CD4-positive, alpha-beta T cell treated with Interleukin-15 for 1 hour (primary cell): ENCODE measurements at places on chromosomes 5 and 9.
A peak's percentile ranks its signal among the peaks of the same experiment; 100 is the strongest.

DNA sequence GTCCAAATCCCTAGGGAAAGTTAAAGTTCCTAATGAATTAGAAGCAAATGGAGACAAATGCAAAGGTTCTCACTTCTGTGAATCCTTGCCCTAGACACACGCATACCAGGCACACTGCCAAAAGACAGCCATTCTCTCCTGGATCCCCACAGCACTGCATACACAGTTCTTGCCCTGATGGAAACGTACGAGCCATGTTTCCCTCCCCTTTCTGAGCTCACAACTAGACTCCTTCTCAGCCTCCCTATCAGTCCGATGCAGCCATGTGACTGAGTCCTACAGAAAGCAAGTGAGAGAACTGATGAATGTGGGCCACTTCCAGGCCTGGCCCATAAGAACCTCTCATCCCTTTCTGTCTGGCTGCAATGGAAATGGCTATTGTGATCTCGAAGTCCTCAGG is 92.0 kb downstream of the ZNF608 start:
- no peak for DNase-seq

- DNase-seq = no peak
Observed at GRCh38 chr5:146450002-146450401, 2.9 kb downstream of the TCERG1 start.

- DNase-seq = no peak
Observed at GRCh38 chr5:8436924-8437323, 568.0 kb downstream of the MTRR start.

- DNase-seq = no peak
Observed at GRCh38 chr9:114386886-114387679, 699 bp downstream of the AKNA start.

DNA sequence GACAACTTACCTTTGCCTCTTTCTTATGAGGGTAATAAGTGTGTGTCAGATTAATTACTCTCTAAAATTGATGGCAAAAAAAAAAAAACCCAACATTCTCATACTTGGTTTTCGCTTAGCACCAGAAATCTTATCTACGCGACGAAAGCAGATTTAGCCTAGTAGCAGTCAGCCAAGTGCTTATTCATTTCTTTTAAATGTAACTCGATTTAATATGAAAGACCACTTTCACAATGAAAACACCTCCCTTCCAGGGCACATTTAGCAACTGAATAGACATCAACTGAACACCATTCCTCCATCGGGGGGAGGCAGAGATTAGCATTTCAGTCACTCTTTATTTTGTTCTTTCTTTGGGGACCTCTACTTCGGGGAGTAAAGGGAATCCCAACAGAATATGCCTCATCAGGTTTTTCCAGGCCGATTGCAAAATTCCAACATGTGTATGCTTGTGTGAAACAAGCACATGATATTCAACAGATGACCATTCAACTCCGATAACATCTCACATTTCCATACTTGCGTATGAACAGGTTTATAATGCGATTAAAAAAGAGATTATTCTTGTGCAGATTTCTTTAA is 124.1 kb upstream of the RETREG1 start:
- no peak for DNase-seq

GRCh38 chr5:90845723-90846554 is 287.3 kb downstream of the ADGRV1 start:
- no peak for DNase-seq

DNA sequence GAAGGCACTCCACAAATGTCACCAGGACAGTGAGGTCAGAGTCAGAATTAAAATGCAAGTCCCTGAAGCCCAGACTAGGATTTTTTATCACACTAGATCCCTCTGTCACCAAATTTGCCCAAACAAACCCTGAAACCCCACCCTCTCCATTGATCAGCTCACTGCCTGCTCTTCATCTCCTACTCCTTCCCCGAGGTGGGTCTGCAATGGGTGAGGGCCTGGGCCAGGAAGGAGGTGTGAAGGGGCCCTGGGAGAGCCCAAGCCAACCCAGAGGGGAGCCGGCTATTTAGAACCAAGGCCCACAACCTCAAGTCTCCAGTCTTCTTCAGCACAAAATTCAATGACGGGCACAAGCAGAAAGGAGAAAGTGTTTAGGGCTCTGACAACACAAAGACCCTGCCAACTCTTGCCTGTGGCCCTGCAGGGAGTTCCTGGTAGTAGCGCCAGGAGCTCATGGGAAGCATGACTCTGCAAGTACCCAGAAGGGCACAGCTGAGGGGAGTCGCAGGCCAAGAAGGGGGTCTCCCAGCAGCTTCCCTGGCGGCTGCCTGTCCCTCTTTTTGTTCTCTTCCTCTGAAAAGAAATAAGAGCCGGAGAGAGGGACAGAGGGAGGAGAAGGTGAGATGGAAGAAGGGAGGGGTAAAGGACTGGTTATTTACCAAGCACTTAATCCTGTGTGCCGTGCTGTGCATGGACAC is 5.5 kb downstream of the FOXI1 start:
- no peak for DNase-seq

DNA sequence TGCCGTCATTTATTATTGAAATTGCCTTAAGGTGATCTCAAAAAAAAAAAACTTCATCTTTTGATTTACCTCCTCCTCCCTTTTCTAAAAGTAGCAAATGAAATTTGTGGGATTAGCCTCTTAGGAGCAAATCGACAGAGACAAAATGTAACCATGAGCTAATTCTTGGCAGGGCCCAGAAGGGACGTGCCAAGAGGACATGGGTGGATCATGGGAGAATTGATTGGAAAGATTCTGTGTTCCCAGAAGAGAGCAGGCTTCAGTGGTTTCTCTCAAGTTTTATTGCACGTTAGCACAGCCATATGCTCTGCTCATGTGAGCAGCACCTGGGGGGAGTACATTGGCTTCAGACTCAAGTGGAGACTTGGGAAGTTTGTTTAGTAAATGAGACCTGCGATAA is 394.6 kb downstream of the ELAVL2 start:
- no peak for DNase-seq

GRCh38 chr5:2399096-2399495 is 352.4 kb downstream of the IRX2 start:
- no peak for DNase-seq

- DNase-seq = no peak
Observed at GRCh38 chr5:93503598-93504067, 77.4 kb downstream of the NR2F1-AS1 start.

GRCh38 chr5:168944004-168944403 is 356.9 kb downstream of the SLIT3 start:
- DNase-seq = no peak

- no peak for DNase-seq
Observed at GRCh38 chr5:61953913-61954312, 352.1 kb upstream of the KIF2A start.

GRCh38 chr5:153399595-153399994 is 90.9 kb upstream of the GRIA1 start:
- no peak for DNase-seq

DNA sequence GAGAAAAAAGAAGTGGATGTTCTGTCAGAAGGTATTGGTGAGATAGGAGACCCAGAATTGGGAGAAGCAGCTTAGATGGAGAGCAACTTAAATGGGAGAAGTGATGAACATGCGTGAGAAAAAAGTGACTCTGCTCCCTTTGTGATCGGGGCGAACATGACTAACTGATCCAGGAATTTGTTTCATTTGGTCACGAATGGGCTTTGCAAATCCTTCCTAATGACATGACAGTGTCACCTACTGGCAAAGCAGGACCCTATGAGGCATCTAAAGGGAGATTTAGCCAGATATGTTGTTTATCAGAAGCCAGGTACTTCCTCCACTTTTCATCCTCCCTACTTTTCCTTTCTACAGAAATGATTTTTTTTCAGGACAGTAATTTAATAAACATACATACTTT is 787.4 kb upstream of the RGMB start:
- DNase-seq = no peak

- DNase-seq = no peak
Observed at GRCh38 chr9:133353548-133353947, 2.7 kb downstream of the SURF1 start.

DNA sequence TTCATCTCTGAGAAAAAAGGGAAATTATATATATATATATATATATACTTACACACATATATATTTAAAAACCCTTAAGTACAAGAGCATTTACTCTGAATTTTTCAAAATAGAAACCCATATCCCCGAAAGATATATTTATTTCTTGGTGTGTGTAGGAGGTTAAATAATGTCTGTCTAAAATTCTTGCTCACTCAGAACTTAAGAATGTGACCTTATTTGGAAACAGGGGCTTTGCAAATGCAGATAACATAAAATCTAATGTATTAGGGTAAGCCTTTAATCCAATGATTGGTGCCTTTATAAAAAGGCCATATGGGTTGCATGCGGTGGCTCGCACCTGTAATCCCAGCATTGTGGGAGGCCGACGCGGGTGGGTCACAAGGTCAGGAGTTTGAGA is 517.3 kb upstream of the TLE4 start:
- DNase-seq = no peak

DNA sequence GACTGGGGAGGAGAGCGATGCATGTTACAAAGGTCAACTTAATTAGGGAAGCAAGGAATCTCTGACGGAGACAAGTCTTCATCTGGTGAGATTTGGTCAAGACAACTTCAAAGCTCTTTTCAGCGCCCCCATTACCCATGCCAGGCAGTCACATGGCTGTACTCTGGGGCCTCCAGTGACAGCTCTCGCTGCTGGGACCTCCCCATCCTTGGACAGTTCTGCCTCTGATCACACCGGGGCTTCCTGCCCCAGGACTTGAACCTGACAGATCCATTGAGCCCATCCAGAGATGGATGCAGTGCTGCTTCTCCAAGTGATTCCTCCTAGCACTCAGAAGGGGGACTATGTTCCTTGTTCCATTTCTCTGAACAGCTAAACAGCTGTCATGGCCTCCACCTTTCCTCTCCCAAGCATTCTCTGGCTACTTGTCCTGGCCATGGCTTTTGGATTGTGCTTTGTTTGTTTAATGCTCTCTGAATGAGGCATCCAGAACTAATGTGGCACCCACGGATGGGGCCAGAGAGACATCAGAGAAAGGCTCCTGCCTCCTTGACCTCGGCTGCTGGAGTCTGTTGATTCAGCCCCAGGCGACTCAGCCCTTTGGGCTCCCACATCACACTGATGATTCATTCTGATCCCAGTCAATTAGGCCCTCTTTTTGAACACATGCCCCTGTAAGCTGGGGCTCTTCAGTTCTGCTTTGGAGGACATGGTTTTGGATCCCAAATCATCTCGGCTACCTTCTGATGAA is 122.1 kb upstream of the ADAMTS16 start:
- no peak for DNase-seq

- DNase-seq = no peak
Observed at GRCh38 chr5:54651482-54652076, 134.0 kb downstream of the SNX18 start.

DNA sequence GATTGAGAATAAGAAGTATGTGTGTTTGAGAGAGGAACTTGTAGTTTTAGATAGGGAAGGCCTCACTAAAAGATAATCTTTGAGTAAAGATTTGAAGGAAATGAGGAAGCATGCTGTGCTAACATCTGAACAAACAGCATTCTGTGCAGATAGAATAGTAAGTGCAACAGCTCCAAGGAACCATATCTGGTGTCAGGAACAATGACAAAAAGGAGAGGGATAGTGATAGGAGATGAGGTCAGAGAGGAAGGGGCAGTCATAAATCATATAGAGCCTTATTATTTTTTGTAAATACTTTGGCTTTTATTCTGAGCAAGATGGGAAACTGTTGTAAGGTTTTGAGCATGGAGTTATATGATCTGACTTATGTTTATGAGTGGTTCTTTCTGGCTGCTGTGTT is 3.8 kb downstream of the MRPL22 start:
- DNase-seq = no peak

DNA sequence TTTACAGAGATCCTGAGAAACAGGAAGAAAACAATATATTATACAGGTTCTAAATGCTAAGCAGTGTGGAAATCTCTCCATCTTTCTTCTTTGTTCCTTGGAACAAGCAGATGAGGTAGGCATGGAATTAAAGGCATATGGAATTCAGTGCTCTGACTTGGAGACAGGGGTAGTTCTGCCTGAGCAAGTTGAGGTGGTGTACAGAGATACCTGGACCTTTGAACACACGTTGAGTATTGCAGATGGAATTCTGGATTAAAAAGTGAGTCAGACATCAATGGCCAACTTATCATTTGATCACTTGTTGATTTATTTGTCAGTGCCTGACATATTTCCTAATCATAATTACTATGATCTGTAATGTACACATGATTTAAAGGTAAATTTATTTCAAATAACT is 293.9 kb upstream of the IRX4 start:
- no peak for DNase-seq

GRCh38 chr5:53882676-53883031 is 322.2 kb downstream of the NDUFS4 start:
- no peak for DNase-seq

DNA sequence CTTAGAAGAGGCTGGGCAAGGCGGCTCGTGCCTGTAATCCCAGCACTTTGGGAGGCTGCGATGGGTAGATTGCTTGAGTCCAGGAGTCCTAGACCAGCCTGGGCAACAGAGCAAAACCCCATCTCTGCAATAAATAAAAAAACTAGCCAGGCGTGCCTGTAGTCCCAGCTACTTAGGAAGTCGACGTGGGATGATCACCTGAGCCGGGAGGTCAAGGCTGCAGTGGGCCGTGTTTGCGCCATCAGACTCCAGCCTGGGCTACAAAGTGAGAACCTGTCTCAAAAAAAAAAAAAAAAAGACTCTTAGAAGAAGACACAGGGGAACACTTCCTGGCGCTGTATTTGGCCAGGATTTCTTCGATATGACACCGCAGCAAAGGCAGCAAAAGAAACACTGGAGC is 23.7 kb upstream of the NRARP start:
- DNase-seq = no peak

GRCh38 chr9:113298311-113298710 is 4.9 kb downstream of the RNF183 start:
- no peak for DNase-seq

DNA sequence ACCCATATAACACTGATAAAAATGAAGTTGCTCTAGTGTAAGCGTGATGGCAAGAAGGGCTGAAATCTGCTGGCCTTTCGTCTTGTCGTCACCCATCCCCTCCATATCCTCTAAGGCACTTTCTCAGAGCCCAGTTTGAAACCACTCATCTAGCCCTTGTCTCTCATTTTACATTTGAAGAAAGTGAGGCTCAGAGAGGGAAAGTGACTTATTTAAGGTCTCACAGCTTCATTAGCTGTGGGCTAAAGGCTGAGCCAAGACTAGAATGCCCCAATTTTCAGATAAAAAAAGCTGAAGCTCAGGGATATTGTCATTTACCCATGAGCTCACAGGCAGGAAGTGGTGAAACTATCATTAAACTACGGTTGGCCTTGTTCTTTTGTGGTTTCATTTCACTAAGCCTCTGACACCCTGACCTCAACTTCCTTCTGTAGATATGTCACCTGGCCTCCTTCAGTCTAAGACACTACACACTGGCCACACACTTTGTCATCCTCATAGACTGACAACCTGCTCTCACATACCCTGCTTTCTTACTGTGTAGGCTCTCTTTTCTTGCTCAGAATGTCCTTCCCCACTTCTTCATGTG is 176.7 kb upstream of the DMAC1 start:
- DNase-seq = peak; percentile 74
